ENCODE measurements at places on chromosomes 2 and 18. TPM values are rescaled to one million over a fixed set of nuclear protein-coding genes. Genes with fewer than 3 reads are reported as not detected.

Gene SKOR2
- not detected for total RNA-seq

Gene DUSP19
- total RNA-seq = 3.7 TPM

Gene MOCOS
- 2.2 TPM for total RNA-seq

Gene TTN
- total RNA-seq = 1.7 TPM

Gene FAP
- total RNA-seq = 269 TPM

Gene NEU4
- not detected for total RNA-seq

Gene HOXD9
- 0.75 TPM for total RNA-seq

Measured in uterine smooth muscle cell (primary cell).